ENCODE measurements at places on chromosomes 7 and 10.

- DNase-seq = no peak
Observed at GRCh38 chr10:6083523-6084475, 5.0 kb upstream of the RBM17 start.

- DNase-seq = no peak
Observed at GRCh38 chr10:90885176-90885575, 13.4 kb downstream of the RPP30 start.

DNA sequence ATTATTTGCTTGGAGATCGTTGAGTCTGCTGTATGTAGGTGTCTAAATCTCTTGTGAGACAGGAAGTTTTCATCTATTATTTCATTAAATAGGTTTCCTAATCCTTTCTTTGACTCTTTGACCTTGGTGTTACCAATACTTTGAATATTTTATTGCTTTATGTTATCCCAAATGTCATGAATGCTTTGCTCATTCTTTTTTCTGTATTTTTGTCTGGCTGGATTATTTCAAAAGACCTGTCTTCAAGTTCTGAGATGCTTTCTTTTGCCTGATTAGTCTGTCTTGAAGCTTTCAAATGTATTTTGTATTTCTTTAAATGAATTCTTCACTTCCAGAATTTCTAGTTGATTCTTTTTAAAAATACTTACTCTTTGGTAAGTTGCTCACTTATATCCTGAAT, 27.3 kb downstream of the UBE3C start:
- DNase-seq = no peak

DNA sequence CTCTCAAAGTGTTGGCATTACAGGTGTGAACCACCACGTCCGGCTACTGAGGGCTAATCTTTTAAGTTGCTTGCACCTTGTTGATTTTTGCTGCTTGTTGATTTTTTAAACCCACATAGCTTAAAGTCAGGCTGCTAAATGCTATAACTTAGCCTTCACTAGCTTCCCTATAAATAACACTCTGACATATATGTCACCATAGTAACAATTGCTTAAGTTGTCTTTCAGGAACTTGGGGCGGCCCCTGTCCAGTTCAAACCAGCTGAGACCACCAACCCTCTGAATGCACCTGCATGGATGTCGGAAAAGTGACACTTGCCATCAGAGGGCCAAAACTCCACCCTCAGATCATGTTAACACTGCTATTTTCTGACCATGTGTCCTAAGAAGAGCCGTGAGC, 47.3 kb downstream of the ST8SIA6 start:
- DNase-seq = no peak

GRCh38 chr10:71271662-71272055, 47.4 kb upstream of the SLC29A3 start:
- no peak for DNase-seq

GRCh38 chr10:86868353-86868752, 89.1 kb downstream of the MMRN2 start:
- no peak for DNase-seq
